ENCODE measurements at places on chromosomes 16 and 17.

DNA sequence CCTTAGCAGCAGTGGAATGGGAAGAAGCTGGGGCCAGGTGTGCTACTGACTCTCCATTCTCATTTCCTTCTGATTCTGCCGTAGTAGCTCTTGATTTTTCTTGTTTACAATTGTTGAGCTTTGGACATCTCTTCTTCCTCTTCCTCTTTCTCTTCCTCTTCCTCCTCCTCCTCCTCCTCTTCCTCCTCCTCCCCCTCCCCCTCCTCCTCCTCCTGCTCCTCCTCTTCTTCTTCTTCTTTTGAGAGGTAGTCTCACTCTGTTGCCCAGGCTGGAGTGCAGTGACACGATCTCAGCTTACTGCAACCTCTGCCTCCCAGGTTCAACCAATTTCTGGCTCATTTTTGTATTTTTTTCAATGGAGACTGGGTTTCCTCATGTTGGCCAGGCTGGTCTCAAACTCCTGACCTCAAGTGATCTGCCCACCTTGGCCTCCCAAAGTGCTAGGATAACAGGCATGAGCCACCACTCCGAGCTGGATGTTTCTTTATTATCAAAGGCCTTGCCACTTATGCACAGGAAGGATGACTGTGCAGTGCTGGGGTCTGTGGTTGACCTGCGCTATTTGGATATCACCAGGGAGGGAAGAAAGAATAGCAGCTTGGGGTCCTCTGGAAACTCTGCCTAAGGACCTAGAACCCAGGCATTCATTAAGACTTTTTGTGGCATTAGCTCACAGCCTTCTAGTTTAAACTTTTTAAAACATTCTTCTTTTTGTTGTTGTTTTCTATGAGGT, 127.8 kb upstream of the KCNJ16 start:
- no peak for DNase-seq

- no peak for DNase-seq
These were observed 56.4 kb downstream of the TBC1D16 start for GRCh38 chr17:79979221-79979741.

GRCh38 chr17:54780238-54780637, 120.4 kb upstream of the TOM1L1 start:
- no peak for DNase-seq

DNA sequence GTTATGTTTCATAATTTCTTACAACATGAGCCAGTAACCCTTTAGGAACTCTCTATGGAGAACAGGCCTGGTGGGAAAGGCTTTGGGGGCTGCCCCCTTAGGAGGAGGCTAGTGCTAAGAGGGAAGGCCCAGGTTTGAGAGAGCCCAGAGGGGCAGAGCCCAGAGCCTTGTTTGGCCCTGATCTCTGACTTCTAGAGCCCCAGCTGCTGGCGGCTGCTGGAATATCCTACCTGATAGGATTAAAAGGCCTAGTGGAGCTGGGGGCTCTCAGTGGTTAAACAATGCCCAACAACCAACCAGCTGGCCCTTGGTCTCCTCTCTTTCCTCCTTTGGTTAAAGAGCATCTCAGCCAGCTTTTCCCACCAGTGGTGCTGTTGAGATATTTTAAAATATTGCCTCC, 54.1 kb downstream of the IGF2BP1 start:
- DNase-seq: no peak
